ENCODE measurements at places on chromosomes 6 and 20.

DNA sequence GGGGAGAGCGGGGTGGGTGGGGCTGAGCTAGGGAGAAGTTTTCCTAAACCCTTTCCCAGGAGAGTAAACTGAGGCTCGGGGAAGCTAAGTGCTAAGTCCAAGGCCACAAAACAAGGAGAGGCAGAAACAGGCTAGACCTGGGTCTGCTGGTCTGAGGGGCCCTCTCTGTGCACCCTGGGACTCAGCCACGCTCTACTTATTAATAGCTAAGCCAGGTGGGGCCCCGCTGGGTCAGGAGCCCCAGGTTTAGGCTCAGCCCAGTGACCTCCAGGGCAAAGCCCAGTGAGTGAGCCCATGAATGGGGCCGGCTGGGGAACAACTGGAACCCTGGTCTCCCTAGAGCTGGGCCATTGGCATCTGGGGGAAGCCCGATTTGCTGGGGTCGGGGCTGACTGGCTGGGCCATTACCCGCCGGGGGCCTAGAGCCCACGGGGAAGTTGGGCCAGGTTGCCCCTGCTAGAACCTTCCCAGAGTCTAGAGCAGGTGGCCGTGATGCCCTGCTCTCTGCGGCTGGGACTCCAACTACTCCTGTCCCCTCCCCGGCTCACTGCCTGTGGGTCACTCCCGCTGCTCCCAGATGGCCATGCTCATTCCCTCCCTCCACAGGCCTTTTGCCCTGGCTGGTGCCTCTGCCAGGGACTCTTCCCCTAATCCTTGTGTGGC, 24.1 kb upstream of the NOL4L start:
- DNase-seq, result no peak

DNA sequence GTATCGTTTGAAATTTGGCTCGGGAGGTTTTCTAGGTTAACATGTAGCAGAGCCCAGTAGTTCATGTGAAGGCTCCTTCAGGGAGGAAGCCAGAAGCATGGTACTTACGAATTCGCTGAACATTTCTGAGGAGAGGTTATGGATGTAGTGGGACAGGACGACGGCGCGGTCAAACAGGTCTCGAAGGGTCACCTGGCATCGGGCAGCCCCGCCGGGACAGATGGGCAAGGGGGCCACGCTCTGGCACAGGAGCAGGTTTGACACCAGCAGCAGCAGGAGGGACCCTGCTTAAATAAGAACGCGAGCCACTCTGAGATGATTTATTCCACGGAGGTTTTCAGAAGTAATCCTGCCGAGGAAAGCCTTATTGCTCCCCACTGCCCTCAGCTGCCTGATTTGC, 2.5 kb downstream of the PRL start:
- DNase-seq, result no peak

GRCh38 chr6:128803911-128804310, 79.0 kb upstream of the LAMA2 start:
- no peak for DNase-seq

GRCh38 chr6:16331384-16332174, 93.2 kb downstream of the GMPR start:
- DNase-seq, result peak; percentile 72

DNA sequence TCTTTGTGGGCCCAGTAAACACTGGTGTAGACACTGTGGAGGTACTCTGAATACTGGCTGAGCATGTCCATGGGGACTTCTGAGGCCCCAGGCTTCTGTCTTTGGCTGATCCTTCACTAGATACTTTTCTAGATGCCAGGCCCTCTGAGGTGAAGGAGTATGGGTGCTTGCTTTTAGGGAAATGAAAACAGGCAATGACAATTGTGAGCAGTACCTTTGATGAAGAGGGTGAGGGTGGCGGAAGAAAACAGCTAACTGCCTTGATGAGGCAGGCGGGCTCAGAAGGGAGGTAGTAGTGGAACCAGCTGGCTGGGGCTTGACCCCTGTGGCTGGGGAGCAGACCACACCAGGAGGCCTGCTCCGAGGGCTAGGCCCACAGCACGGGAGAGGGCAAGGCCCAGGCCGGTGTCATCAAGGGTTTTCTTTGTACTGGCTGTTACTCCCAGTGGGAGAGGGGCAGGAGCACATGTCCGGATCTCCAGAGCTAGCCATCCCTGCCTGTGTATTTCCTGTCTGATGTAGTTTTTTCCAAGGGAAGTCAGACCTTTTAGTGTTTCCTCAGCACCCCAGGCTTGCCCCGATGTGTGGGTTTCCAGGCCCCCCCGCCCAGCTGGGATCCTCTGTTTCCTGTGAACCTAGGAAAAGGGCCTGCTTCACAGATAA, 3.9 kb downstream of the PLCG1 start:
- DNase-seq, result no peak

DNA sequence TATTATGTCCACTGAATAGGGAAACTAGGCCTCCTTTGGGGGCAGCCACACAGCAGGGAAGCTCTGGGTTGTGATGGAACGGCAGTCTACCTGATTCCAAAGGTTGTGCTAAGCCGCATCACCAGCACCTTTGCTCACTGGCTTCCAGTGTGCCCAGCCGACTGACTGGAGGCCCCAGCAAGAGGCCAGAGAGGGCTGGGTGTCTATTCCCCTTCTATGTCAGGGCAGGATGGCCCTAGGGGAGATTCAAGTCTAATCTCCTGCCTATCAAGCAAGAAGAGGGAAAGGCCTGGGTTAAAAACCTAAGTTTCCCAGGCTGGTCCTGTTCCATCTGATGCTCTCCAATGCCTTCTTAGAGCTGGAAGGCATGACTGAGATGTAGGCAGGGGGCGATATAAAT, 53.6 kb downstream of the JPH2 start:
- no peak for DNase-seq

- DNase-seq, result no peak
These were observed 3.1 kb downstream of the F13A1 start for GRCh38 chr6:6317386-6317785.

GRCh38 chr6:111061508-111061907, 25.8 kb upstream of the SLC16A10 start:
- DNase-seq, result no peak

DNA sequence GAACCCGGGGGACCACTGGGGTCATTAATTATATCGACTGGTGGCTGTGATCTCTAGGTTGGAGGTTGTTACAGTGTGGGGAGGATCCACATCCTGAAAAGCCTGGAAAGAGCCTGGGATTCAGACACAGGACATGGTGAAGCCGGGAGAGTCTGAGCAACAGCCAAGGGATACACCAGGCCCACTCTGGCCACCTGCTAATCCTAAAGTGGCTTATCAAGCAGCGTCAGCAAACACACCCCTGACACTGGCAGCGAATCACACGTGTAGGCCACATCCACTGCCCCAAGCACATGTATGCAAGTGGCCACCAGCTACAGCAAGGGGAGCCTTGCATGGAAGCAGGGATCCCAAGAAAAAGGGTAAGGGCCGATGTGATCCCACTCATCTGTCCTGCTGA, 41.0 kb downstream of the GFOD1 start:
- DNase-seq, result no peak

DNA sequence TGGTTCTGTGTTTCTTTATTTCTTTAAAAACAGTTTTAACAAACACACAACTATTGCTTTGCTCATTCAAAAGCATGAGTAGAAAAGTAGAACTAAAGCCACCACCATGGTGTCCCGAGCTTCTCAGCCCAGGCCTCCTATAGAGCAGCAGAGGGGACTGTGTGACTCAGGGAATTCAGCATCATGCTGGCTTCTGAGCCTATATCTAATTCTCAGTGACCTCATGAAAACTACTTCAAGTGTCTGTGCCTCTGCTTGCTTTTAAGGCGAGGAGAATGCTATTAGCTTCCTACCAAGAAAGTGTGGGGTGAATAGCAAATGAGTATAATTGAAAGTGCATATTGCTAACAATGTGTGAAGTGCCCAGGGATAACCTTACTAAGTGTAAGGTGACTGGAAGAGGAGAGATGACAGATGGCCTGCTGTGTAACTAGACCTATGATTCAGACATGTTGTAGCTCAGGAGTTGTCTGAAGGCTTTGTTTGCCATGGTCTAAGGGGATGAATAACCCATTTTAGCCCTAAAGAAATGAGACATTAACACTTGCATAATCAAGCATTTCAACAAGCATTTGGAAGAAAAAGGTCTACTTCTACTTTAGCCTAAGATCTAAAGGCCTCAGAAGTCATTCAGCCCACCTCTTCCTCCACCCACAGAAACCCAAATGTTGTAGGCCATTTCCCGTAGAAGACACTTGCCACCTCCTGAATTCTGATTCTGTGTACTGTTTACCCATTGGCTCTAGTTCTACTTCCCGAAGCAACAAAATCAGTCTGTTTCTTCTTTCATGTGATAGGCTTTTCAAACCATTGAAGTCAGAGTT, 121.5 kb upstream of the ARG1 start:
- no peak for DNase-seq

- no peak for DNase-seq
These were observed 62.1 kb downstream of the FOXO3 start for GRCh38 chr6:108622641-108623298.

GRCh38 chr20:56987986-56988385, 278.5 kb downstream of the BMP7 start:
- DNase-seq, result no peak

DNA sequence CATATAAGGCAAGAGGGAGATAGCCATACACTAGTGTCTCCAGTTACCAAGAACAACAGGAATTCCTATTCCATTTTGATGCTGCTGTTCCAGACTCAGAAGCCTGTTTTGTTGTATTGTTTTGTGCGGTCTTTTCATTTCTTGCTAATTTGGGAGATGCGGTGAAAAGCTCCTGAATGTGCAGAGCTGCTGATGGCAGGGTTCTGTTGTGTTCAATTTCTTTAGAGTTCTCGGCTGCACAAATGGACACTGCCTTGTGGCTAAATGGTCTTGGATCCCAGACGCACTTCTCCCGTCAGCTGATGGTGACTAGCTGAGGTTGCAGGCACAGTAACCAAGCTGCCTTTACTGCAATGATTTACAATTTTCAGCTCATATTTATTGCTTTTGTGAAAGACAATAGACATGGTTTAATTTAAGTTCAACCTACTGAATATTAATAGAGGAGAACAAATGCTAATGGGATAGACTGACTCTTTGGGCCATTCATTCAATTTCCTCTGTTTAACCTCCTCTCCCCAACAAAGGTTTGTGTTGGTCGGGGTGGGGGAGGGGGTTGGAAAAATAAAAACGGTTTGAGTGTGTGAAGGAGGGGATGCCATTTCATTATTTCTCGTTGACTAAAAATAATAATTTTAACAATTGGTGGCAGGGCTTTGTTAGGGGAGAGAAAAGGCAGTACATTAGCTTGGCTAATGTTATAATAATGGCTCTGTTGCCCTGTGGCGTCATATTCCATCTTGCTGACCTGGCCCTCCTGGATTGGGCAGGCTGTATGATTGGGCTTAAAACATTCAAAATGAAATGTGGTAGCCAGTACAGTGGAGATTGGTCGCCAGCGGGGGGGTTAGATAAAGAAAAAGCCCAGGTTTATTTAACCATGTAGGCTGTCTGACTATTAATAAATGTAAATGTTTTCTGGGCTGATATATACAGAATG, 159.5 kb downstream of the JARID2 start:
- no peak for DNase-seq

- DNase-seq, result no peak
These were observed 15.7 kb downstream of the DCBLD1 start for GRCh38 chr6:117498159-117498558.

DNA sequence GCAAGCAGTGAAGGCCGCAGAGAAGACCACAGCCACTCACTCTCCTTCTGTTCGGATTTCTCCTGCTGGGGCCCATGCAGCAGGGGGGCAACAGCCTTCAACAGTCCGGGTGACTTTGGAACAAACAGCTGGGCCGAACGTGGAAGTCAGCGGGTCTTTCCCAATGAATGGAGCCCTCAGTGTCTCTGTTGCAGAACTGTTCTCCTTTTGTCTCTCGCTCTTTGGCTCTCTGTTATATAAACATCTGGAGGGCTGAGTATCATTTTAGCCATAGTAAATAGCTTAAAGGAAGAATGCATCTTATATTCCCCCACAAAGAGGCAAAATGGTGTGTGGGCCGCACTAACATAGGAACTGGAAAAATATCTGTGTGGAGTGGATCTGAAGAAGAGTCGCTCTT, 136.7 kb upstream of the RALGAPA2 start:
- no peak for DNase-seq

- no peak for DNase-seq
These were observed 43.8 kb upstream of the LAMA4 start for GRCh38 chr6:112298021-112298745.

GRCh38 chr6:111771094-111771432, 102.2 kb downstream of the FYN start:
- no peak for DNase-seq

DNA sequence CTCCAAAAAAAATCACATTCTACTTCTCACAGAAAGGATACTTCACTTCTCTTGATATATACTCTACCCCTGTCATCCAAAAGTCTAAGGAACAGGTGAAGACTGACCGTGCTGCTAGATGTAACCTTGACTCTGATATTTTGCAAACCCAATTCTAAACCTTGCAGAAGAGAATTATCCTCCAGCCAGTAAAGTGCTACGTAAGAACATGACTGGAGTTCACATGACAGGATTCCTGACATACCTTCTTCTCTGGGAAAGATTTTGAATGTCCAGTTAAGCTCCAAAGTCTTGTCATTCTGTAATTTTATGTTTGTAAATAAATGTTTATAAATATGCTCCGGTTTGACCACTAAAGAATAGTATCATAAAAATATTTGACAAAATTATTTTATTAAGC, 35.8 kb downstream of the BTBD9 start:
- no peak for DNase-seq

DNA sequence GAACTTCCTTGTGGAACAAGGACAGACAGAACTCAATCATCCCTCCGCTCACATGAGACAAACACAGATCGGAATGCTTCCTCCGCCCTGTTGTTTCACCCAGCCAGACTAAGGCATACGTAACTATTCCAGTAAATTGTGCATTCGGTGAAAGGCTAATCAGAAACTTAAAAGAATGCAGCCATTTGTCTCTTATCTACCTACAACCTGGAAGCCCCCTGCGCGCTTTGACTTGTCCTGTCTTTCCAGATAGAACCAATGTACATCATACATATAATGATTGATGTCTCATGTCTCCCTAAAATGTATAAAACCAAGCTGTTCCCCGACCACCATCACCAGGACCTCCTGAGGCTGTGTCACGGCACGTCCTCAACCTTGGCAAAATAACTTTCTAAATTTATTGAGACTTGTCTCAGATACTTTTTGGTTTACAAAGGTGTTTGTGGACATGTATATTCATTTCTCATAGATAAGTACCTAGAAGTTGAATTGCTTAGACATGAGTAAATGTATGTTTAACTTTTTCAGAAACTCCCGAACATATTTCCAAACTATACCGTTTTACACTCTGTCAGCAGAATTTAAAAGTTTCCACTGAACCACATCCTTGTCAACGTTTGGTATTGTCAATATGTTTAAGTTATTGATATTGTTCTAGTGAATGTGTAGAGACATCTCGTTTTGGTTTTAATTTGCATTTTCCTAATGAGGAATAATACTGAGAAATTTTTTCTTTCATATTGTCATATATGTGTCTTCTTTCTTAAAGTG, 197.6 kb upstream of the THBS2 start:
- no peak for DNase-seq
